GM12865 (cell line): ENCODE measurements at places on chromosomes 4 and X.

DNA sequence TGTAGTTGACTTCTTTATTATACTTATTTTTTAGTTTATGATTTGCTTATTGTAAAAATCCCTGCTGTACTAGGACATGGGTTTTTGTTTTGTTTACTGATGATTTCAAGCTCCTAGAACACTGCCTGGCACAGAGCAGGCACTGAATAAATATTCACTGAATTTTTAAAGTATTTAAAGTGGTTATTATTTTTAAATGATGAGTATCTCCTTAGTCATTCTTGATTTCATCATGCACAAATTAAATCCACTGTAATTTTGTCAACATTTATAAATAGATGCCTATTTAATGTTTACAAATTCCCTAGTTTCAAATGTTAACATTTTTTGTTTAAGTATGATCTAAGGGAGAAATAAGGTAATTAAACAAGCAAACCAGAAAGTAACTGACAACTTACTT lies 367.9 kb upstream of the SLIT2 start:
- no peak for DNase-seq

- DNase-seq = no peak
Observed at GRCh38 chr4:80931631-80932081, 98.9 kb upstream of the BMP3 start.

- DNase-seq = peak; percentile 28
Observed at GRCh38 chrX:70262952-70263567, 3.1 kb upstream of the P2RY4 start.

DNA sequence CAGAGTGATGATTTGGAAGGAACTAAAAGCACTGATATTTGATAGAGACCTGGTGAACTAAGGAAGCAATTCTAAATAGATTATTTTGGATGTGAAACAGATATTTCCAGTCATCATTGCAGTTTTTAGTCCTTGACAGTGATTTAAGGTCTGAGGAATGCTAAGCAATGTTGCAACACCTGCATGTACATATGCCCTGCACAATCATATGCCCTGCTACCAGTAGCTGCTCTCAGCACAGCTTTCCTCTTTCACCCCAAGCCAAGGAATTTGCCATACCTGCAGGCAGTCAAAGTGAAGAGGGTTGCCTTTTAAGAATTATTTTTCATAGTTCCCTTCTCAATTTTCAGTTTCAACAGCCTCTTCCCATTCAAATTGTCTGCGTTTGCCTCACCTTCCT lies 8.7 kb upstream of the FAM47A start:
- no peak for DNase-seq

DNA sequence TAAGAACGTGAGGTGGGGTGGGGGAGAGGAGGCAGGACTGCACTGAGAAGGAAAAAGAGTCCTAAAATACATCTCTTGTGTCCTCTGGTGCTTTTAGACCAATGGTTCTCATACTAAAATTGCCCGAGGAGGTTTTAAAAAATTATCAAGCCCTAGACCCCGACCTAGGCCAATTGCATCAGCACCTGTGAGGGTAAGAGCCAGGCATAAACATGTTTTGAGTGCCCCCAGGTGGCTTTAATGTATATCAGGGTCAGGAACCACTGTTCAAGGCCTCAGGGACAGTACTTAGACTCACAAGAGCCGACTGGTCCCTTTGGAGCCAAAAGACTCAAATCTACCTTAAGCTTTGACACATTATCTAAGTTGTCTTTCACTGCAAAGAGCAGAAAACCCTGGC lies 37.5 kb upstream of the TMEM150C start:
- DNase-seq = peak; percentile 13

DNA sequence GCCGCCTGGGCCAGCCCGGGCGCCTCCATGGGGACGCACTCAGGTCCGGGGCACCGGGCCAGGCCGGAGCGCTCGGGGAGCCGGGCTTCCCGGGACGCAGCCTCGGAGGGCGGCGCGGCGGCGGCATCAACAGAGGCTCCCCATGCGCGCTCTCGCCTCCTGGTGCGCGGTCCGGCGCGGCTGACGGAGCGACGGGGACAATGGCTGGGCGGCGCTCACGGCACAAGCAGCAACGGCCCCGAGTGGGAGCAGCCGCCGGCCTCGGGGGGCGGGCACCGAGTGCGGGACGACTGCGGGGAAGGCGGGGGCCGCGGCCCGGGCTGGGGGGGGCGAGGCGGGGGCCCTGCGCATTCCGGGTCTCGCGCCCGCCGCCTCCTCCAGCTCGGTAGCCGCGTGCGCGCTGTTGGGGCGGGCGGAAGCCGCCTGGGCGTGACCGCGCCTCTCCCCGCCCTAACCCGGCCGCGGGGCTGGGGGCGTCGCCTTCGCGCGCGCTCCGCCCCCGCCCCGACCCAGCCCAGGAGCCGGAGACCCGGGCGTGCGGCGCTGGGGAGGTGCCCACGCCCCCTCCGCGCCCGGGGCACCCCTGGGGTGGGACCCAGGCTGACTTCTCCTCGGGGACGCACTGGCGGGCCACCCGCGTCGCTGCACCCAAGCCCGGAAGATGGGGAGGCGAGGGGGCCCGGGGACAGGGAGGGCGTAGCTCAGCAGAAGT lies at the start of gene PRKX:
TSS of gene PRKX (minus strand) at position 425 of the 712 bp plus-strand sequence. CDS start at position 29, 396 bp downstream.
- peak; percentile 76 for DNase-seq
